ENCODE measurements at places on chromosomes 2 and 18.

DNA sequence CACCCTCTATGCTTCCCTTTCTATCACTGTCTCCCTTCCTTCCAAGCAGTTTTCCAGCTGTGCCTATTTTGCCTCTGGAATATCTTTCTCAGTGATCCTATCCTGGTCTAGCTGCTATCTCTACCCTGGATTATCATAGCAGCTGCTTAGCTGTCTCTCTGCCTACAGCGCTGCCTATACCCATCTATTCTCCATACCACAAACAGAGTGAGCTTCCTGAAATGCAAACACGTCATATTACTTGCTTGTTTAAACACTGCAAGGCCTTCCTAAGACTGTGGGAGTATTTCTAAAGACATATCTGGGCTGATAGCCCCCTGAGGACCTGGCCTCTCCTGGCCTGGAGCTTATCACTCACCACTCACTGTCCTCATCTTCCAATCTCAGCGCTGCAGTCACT is 220.1 kb downstream of the NAPG start:
- DNase-seq, result no peak

DNA sequence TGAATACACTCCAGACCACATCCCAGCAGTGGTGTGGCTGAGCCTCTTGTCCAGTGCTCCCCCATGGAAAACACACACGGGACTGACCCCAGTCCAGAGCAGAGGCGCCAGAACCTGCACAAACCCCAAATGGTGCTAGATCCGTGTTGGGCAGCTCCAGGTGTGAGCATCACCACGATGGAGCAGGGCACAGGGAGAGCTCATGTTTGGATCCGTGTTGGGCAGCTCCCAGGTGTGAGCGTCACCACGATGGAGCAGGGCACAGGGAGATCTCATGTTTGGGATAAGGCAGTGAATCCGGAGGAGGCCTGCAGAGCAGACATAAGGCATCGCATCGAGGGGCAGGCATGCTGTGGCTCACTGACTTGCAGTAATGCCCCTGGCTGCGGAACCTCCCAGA is 460.0 kb upstream of the MYT1L start:
- DNase-seq, result no peak

DNA sequence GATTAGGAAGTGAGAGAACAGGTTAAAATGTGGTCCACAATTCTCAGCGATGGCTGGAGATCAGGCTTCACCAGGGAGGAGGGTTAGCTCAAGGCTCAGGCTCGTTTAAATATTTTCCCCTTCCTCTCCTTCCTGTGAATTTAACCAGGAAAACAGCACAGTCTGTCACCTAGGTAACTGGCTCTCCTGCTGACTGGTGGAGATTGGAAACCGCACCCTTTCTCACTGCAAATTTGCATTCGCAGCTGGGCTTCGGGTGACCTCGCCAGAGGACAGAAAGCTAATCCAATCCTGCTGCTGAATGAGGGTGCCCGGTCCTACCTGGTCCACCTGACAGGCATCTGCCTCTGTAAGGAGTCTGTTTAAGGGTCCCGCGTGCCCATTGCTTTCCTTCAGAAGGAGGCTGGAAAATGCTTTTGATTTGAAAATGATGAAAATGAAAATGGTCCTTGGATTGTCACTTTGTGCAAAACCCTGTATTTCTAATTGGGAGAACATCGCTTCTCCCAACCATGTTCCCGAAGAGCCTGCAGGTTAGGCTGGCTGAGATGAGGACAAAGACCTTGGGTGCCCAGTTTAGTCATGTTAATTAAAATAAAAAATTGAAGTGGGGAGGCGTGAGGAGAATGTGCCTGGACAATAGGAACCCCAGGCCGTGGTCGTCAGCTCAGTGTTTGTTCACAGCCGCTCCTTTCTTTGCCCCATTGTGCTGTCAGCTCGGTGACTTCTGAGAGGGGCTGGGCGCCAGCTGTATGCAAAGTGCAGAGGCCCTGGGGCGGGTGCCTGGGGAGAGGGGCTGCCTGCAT is 43.4 kb upstream of the MTCL1 start:
- no peak for DNase-seq

DNA sequence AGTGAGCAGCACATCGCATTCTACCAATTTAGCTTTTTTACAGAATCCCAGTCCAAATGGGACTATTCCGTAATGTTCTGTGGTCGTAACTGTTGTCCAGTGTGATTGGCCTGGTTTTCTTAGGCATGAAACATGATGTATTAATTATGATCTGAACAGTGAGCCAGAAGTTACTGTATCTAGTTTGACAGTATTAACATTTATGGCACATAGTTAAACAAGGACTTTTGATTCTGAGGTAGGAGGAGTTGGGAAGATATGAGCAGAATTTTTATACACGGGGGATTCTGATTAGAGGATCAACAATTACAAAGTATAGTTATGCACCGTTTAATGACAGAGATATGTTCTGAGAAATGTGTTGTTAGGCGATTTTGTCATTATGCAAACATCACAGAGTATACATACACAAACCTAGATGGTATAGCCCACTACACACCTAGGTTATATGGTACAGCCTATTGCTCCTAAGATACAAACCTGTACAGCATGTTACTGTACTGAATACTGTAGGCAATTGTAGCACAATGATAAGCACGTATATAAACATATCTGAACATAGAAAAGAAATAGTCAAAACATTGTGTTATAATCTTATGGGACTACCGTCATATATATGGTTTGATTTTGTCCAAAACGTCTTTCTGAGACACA is 85.0 kb downstream of the DPP10 start:
- DNase-seq, result no peak

GRCh38 chr2:175690113-175690837 is 311.8 kb downstream of the LNPK start:
- no peak for DNase-seq

- DNase-seq, result peak; percentile 90
Observed at GRCh38 chr18:23369266-23369665, 83.8 kb upstream of the RIOK3 start.

DNA sequence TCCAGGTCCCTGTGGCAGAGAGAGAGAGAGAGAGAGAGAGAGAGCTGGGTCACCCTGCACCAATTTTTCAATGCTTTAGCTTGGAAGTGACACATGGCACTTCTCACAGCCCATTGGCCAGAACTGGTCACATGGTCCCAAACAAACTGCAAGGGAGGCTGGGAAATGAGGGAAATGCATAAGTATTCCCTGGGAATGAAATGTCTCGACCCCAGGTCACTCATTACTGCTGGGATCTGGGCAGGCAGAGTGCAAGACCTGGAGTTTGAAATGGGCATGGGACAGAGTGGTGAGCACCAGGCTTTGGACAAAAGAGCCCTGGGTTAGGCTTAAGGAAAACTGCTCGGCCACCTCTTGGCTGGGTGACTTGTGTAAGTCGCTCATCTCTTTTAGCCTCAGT is 37.0 kb downstream of the SMAD7 start:
- no peak for DNase-seq

GRCh38 chr18:74286106-74286855 is 5.5 kb downstream of the CYB5A start:
- DNase-seq, result peak; percentile 60

GRCh38 chr18:32441533-32441932 is 29.1 kb downstream of the GAREM1 start:
- no peak for DNase-seq

- DNase-seq, result no peak
Observed at GRCh38 chr2:26986576-26986975, 16.1 kb downstream of the MAPRE3 start.

DNA sequence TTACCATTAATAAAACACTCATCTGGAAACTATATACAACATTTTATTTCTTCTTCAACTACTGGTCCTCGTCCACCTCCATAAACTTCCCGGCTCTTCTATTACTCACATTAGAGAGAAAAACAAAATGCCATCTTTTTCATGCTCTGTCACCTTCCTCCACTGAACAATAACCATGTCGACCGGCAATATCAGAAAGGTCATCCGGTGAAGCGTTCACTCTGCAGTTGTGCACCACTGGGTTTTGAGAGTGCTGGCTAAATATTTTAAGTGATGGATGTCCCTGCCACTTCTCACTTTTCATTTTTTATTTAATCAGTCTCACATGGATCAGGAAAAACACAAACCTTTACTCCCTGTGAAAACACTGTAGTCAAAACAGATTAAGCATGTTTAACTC is 48.2 kb downstream of the SPP2 start:
- no peak for DNase-seq

- no peak for DNase-seq
Observed at GRCh38 chr2:198544461-198544860, 740.1 kb downstream of the PLCL1 start.

DNA sequence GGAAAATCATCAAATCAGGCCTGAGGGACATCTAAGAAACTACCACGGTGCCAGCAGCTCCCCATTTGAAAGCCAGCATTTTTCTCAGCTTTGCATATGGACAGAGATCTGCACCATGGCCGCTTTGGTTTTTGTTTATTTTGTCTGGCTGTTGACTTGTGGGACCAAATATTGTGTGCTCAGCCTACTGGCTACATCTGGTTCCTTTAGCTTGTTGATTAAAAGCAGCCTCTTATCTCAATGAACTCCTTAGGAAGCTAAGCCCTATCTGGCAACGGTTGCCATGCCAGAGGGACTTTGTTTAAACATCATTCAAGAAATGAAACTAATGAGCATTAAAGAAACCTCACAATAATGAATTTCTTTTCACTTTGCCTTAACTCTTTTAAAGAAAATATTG is 32.4 kb upstream of the CCDC150 start:
- DNase-seq, result no peak

DNA sequence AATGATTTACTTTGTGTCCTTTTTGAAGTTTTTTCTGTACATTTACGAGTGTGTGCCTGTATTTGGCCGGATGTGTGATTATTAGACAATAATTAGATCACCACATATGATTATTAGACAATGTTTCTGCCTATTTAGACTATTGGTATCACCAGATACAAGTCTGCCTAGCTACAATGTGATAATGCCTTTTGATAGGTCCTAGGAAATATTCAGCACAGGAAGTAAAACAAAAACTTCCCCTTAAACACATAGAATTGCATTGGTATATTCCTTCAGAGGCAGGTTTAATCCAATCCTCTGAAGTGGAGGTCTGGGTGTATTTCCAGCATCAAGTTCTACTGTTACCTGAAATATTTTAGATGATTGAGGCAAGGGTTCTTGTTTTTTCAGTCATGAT is 275.1 kb downstream of the TGIF1 start:
- DNase-seq, result no peak

DNA sequence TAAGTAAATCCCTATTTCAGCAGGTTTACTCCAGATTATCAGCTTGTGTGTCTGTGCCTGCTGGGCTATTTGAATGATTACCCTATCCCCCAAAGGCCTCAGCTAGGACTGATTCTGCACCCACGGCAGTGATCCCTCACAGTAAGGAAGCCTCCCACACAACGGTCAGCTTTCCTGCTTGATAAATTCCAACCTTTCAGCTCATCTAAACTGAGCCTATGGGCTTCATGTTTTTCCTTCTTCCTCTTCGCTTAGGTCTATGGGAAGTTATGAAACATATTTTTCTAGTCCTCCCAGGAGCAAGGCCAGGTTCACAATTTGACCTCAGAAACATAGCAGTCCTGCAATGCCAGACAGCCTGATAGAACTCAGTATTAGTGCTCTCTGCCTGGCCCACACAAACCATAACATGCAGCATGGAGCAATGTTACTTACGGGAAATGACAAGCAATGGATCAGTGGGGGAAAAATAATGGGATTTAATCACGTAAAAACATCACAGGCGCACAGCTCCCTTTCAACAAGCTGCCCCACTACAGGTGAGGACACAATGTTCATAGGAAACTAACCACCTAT is 170.9 kb downstream of the ZNF521 start:
- DNase-seq, result no peak

- no peak for DNase-seq
Observed at GRCh38 chr18:46462523-46462922, 194.5 kb downstream of the LOXHD1 start.

GRCh38 chr2:66137606-66138130 is 297.3 kb upstream of the MEIS1 start:
- DNase-seq, result no peak

DNA sequence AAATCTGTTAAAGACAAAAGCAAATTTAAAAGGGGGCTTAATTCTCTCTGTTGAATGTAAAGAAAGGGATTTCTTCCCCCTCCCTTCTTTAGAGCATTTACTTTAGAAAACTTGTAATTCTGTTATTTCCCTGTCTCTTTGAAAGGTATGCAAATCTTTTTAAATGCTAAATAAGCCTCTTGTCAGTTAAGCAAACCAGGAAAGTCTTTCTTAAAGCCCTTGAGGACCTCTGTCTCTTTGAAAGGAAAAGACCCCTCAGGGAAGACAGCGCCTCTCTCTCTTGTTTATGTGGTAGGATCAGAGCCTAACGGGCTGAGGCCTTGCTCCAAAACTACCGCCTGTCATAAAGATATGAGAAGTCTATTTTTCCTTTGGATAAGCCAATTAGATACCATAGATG is 139.9 kb upstream of the CDH7 start:
- no peak for DNase-seq

Data from esophagus muscularis mucosa (tissue), 4 donors.